Activated CD4-positive, alpha-beta memory T cell treated with anti-CD3 and anti-CD28 coated beads, Interleukin-2, amount 10 ng/mL, durations not matched to agents 7 days and 5 days (primary cell): ENCODE measurements at places on chromosomes 6 and 20. TPM values are rescaled to one million over a fixed set of nuclear protein-coding genes. Genes with fewer than 3 reads are reported as not detected.

SAMD3 gene
- 70.5 TPM for total RNA-seq

OGFRL1 gene
- 11.7 TPM for total RNA-seq

GJA1 gene
- total RNA-seq, result not detected

KCNK16 gene
- total RNA-seq, result not detected

CCN5 gene
- total RNA-seq, result not detected

DNA sequence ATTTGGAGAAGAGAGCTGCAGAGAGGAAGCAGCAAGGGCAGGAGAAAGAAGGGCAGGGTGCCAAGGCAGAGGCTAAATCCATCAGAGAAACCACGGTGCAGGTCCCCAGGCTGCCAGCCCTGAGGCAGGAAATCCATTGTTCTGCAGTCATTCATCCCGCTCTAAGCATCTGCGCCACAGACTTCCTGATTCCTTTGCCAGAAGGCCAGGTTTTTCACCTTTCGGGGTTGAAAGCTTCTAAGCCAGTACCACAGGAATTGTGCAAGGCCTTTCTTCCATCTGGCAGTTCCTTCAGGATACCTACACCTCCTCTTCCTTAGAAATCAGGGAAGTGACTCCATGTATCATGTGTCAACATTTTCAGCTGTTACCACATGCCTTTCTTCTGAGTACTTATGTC, 45.6 kb downstream of the ADGRF5 start:
- DNase-seq, result no peak

- DNase-seq, result no peak
Measured at GRCh38 chr6:143807103-143807772, 35.9 kb upstream of the LTV1 start.

DNA sequence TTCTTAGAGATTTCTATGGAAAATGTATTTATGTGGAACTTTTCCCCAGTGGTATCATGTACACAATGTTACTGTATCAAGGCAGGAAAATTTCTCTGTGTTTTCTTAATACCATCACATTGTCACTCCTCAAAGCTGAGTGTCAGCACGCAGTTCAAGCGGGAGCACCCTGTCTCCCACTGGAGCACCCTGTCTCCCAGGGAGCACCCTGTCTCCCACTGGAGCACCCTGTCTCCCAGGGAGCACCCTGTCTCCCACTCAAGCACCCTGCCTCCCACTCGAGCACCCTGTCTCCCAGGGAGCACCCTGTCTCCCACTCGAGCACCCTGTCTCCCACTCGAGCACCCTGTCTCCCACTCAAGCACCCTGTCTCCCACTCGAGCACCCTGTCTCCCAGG, 51.3 kb downstream of the PSMG4 start:
- no peak for DNase-seq

GRCh38 chr6:155561257-155561965, 105.8 kb upstream of the NOX3 start:
- DNase-seq, result no peak

DNA sequence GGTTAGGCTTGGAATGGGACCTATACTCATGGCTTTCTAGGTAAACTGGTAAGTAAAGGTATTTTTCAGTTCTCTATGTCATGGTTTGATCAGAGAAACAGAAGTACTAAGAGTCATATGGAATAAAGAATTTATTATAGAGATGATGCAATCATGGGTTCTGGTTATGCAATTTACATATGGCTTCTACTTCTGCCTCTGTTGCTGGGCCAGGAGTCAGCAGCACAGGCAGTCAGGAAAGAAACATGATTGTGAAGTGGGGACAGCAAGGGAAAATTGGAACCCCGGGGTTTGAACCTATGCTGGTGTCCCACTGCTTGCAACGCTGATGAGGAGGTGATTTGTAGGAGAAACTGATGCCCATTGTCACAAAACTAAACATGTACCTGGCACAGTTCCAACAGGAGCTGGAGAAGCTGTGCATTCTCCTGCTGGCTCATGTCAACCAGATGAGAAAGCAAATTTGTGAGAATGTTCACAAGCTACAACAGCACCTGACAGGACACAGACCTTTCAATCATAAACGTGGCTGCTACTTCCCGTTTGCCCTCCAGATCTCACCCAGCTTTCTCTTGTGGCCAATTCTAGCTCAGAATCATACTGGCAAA, 887.1 kb downstream of the TFAP2A start:
- DNase-seq, result no peak

DNA sequence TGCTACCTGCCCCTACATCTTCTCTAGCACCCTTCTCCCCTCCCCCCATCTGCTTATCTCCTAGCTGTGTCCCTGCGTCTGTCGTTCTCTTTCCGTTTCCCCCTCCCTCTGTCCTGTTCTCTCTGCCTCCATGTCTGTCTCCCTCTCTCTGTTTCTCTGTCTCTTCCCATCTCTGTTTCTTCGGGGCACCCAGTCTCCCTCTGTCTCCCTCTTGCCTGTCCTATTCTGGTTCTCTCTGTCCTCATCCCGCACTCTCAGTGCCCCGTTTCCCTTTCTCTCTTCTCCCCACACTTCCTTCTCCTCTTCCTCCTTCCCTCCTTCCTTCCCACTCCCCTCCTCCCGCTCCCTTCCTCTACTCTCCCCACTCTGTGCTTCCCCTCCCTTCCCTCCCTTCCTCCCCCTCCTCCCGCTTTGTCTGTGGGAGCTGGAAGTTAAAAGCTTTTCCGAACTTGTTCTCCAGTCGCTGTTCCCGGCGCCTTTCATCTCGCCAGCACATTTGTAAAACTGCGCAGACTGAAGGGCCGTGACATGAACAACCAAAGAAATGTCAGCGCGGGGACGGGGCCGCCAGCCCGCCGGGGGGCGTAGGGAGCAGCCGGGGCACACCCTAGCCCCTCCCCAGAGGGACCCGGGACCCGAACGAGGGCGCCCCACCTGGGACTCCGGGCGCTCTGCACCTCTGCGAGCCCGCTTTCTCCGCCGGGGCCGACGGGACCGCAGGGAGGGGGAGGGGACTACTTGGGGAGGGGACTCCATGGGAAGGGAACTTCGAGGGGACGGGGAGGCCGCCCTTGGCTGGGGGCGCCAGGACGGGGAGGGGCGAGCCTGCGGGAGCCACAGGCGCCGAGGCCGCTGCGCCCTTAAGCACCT, 4.0 kb upstream of the CDH22 start:
- DNase-seq, result no peak

DNA sequence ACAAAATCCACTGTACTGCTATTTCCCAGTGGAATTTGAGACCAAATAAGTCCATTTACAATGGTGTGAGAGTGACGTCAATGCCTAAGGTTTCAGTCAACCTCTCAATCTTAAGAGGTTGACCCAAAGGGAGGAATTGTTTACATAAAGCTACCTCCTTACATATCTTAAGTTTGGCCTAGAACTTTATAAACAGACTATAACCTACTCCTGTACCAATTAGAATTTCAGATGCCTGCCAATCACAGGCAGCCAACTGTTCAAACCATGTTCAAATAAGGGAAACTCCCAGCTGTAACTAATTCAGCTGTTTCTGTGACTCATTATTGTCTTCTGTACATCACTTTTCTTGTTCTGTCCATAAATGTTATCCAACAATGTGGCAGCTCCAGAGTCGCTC, 14.5 kb downstream of the LGSN start:
- DNase-seq, result no peak

GRCh38 chr6:36612101-36612625, 18.0 kb downstream of the SRSF3 start:
- DNase-seq, result no peak

- no peak for DNase-seq
Measured at GRCh38 chr20:13305284-13305683, 84.2 kb downstream of the ISM1 start.

DNA sequence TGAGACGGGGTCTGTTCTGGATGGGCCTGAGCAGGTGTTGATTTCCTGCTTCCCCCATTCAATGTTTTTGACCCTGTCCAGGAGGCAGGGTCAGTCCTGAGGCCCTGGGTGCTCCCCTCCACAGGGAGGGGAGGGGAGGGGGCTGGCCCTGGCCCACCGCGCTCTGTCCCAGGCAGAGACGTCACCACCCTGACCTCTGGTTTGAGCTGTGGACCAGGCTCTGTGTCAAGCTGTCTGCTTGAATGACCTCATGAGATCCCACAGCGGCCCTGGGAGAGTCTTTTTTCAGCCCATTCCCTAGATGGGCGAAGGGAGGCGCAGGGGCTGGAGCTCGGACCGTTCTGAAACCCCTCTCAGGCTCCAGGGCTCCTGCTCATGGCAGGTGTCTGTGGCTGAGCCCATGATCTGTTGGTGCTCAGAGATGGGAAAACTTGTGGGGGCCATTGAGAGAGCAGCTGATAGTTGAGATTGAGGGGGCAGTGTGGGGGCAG, 8.9 kb upstream of the LKAAEAR1 start:
- DNase-seq, result no peak

- no peak for DNase-seq
Measured at GRCh38 chr20:24816431-24816830, 132.6 kb upstream of the CST7 start.

DNA sequence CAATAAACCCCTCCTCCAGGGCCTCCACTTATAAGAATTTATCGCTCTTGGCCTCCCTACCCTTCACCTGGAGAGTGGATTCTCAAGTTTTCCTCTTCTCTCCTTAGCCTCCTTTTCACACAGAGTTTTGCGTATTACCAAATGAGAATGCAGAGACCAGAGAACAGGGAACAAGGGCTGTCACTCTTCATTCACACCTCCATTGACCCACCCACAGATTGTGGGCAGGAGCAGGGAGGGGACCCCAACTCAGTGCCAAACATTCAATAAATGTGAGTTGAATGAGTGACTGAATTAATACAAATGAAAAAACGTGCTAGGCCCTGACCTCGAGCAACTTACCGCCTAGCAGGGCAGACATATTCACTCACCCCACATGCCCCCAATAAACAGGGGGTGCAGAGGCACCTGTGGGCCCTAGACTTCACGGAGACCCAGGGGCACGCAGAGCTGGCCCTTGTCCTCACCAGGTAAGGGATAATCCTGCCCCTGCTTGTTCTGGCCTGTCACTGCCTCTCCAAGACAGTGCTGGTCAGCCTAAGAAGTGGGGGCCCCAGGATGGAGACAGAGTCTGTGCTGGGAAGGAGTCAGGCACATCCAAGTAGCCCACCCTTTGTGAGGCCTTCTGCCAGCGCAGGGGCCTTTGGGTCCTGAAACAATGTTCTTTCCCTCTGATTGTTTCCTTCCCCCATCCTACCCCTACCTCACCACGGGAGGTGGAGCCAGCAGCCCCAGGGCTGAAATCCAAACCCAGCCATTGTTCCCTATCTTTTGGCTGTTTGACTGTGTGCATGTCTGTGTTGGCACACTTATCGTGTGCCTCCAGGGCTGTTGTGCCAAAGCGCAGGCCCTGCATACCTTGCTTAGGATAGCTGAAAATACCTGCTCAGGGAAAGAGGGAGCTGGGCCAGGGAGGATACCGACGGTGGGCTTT, 8.4 kb upstream of the TJAP1 start:
- no peak for DNase-seq

DNA sequence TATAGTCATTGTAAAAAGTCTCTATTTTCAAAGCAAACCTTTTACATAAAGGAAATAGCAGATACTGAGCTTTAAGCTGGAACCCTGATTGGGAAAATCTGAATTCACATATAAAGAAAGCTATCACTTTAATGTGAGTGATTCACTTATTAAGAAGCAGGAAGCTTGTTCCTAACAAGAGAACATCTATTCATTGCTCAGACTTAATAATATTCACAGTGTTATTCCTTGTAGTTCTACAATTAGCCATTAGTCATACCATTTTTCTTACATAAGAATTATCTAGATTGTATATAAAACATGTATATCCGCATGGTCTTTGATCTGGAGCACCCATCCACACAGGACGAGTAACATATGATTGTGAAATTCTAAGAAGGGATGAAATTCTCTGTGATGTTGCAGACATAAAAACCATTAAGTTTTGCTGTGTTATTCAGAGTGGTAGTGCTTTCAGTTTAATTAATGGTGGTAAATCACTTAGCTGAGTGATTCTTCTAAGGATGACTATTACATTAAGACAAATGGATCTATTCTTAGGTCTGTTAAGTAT, 71.1 kb upstream of the FOXQ1 start:
- no peak for DNase-seq

GRCh38 chr20:37240337-37241067, 21.1 kb downstream of the GHRH start:
- DNase-seq, result no peak

GRCh38 chr20:41094353-41095055, 42.8 kb upstream of the PLCG1 start:
- no peak for DNase-seq

DNA sequence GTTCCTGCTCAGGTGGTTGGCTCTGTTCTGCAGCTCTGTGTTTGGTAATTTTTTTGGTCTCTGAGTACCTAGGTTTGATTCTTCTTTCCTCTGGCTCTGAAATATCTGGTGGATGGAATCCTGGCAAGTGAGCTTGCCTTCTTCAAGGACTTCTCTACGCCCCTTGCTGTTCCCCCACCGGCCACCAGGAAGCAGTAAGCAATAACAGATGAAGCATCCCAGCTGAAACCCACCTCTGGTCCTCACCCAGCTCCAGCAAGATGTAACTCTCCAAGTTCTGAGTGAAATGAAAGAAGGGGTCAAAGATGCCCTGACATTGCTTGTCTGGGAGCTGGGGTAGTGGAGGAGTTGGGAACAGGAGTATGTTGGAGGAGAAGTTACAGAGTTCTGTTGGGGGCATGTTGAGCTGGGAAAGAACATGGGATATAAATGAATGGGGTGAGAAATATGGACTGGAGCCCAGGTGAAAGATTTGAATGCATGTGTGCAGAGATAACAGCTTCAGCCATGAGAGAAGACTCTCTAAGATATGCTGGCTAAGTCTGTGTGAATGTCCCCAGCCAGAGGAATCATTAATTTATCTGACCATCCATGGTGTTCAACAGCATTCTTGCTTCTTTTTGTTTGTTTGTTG, 51.3 kb upstream of the GLP1R start:
- DNase-seq, result peak; percentile 24

DNA sequence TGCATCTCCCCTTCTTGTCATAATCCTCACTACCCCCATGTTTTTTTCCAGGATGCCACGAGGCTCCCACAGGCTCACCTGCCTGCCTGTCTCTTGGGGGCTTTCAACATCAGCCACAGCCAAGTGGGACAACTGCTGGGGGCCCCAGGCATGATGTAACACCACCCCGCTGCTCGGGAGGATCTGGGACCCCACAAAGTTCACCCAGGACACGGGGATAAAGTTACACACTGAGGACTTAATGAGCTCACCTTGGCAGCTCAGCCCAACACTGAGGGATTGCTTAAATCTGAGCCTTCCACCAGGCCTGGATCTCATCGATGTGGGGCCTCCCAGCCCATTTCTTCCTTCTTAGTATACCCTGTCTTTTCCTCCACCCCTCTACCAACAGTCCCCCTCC, 56.4 kb upstream of the NNAT start:
- DNase-seq, result no peak

- DNase-seq, result no peak
Measured at GRCh38 chr6:21931641-21932335, 338.2 kb downstream of the SOX4 start.
